NCI-H524 treated with DMSO at 0.1 percent for 48 hours (cell line): ENCODE measurements at places on chromosomes 1 and 21.
A peak's percentile ranks its signal among the peaks of the same experiment; 100 is the strongest.

DNA sequence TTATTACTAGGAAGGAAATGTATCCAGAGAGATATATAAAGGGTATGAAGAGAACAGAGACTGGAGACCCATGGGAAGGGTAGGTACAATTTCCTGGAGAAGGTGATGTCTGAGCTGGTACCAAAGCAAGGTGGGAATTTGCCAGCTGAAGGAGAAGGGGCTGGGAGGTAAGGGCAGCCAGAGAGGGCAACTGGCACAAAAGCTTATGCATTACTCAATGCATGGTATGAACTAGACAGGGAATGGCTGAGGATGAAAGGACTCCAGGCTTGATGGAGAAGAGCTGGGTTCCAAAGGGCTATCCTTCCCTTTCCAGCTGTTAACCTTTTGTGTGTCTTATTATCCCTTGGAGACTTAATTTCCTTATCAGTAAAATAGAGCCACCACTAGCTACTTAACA lies 113.6 kb upstream of the GADD45A start:
- no peak for DNase-seq

DNA sequence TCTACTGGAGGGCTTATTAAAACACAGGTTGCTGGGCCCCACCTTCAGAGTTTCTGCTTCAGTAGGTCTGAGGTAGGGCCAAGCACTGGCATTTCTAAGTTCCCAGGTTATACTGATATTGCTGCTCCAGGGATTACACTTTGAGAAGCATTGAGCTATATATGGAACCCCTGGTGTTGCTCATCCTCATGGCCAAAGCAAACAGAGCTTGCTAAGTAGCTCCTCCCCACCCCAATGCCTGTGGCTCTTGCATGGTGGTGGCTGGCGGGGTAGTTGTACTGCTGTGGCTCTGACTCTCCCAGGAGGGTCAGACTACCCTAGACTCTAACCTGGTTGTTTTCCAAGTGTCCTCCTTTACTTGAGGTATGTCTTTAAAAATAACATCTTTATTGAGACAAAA lies 143.6 kb downstream of the SPATA46 start:
- DNase-seq, result no peak

DNA sequence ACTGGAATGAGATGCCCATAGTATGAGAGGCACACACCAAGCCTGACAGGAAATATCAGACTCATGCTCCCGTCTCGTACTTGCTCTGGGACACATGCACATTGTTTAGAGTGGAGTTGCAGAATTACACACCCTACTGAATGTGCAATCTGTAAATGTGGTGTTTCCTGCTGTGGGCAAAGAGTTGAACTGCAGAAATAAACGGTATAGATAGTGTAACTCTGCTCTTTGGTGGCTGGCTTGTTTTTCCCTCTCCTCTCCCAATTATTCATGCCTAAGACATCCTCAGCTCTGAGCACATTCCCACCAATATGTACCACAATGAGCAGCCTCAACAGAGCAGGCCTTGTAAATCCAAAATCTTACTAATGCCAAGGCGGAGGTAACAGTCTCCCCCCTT lies 90.1 kb upstream of the DIRAS3 start:
- DNase-seq, result no peak

- DNase-seq, result no peak
These were observed 139.6 kb downstream of the TOMM20 start for GRCh38 chr1:234989019-234989418.

DNA sequence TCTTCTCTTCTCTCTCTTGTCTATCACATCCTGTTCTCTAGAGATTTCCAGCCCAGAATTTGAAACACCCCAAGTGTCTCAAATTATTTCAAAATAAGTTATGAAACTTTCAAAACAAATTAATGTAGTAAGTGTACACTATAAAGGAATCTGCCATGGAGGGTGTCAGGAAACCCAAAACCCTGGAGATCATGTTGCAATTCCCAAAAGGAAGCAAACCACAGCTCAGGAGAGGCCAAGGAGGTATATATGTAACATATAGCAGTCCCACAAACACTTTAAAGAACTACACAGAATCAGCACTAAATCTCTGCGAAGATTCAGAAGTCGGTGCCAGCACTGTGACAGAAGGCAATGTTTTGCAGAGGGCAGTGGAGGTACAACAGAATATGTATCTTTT lies 26.6 kb downstream of the PTPN14 start:
- no peak for DNase-seq

GRCh38 chr1:116092752-116093489 lies 18.3 kb upstream of the MAB21L3 start:
- no peak for DNase-seq

DNA sequence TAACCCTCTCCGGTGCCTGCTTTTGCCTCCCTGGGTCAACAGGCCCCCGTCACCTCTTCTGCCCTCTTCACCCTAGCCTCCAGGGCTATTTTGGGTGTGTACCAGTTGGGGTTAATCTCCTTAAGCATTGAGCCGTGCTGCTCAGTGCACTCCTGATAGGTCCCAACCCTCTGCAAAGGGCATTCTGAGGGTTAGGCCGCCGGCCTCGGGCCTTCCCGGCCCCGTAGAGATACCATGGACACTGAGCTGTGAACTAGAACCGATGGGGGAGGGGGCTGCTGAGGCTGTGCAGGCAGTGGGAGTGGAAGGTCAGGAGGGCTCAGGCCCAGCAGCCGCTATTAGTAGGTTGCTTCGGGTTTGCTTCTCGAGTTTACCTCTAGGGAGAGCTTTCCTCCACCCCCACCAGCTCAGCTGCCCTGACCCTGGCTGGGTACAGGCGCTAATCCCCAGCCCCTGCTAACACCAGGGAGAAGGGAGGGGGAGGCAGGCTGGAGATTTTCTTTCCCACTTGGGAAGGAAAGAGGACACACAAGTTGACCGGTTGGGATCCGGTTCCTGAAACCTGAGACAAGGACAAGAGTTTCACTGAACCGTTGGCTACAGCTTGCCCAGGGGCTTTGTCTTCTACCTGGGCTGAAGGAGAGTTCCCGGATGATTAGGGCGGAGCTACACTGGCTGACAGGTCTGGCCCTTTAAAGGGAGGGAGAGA lies 4.8 kb downstream of the LMOD1 start:
- DNase-seq, result no peak

DNA sequence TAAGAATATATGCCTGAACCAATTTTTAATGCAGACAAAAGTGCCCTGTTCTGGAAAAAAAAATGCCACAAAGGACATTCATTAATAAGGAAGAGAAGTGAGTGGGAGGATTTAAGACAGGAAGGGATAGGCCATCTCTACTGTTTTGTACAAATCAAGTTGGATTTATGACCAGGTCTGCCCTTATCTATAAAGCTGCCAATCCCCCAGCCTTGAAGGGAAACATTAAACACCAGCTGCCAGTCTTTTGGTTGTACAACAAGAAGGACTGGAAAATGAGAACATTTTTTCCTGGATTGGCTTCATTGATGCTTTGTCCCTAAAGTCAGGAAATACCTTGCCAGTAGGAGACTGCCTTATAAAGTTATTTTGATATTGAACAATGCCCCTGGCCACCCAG lies 444.0 kb downstream of the NPHP4 start:
- DNase-seq, result no peak

GRCh38 chr1:213484333-213484732 lies 433.3 kb downstream of the RPS6KC1 start:
- no peak for DNase-seq

DNA sequence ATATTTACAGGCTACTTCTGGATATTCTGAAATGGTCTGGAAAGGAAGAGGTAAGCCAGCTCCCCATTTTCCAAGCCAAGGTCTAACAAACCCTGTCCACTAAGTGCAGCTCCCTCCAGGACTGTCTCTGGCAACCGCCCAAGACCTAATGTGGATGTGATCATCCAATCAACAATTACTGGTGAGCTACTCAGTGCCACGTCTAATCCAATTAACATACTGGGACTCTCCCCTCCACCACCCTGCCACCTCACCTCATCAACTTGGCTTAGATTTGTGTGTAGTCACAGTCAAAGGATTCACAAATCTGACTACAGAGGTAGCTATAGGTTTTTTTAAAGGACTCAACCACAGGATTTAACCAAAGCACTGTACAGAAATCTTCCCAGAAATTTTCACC lies 25.4 kb upstream of the S100A7 start:
- DNase-seq, result peak; percentile 65

DNA sequence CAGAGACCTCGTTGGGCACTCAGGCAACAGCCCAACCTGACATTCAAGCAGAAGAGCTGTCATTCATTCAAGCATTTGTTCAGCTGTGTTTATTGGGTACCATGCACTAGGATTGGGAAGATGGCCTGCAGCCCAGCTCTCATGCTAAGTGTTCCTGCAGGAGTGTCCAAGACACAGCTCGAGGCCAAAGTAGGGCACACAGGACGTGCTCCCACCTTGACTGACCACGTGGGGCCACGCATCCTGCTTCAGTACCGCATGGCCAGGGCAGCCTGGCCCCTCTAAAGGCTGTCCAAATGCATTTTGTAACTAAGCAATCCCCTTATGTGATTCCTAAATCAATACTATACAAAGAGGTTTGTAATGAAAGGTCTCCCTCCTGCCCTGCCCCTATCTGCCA lies 9.7 kb downstream of the PYCR2 start:
- no peak for DNase-seq

DNA sequence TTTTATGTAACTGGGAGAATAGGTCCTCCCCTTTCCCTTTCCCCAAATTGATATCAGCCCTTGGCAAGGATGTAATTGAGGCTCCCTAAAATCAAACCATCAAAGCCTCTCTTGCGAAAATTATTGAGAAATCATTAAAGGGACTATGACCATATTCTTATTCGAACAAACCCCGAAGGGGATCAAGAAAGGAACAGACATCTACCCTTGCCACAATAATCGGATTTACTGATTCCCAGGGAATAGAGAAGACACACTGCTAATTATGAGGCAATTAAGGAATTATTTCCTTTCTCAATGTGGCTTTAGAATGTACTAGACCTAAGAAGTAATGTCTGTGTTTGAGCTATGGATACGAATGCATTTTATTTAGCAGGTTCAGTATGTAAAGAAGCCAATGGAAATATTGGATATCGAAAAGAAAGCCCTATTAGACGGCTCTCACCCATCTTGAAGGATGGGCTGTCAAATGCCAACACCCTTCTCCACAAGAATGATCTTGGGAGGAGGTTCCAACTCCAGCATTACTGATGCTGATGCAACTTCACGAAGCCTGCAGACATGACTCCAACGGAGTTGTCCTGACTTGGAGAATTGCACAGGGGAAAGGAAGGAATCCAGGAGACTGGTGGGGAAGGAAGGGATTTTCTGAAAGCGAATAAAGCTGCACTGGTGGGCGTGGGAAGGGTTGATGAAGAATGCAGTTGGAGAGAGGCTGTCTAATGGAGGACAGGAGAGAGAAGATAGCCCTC lies 11.6 kb upstream of the PTPRF start:
- no peak for DNase-seq

- peak; percentile 32 for DNase-seq
These were observed 1.1 kb downstream of the LPGAT1 start for GRCh38 chr1:211829343-211830054.

GRCh38 chr1:90386899-90387720 lies 330.0 kb downstream of the BARHL2 start:
- no peak for DNase-seq

- DNase-seq, result no peak
These were observed 147.7 kb downstream of the TGFB2 start for GRCh38 chr1:218492874-218493273.

DNA sequence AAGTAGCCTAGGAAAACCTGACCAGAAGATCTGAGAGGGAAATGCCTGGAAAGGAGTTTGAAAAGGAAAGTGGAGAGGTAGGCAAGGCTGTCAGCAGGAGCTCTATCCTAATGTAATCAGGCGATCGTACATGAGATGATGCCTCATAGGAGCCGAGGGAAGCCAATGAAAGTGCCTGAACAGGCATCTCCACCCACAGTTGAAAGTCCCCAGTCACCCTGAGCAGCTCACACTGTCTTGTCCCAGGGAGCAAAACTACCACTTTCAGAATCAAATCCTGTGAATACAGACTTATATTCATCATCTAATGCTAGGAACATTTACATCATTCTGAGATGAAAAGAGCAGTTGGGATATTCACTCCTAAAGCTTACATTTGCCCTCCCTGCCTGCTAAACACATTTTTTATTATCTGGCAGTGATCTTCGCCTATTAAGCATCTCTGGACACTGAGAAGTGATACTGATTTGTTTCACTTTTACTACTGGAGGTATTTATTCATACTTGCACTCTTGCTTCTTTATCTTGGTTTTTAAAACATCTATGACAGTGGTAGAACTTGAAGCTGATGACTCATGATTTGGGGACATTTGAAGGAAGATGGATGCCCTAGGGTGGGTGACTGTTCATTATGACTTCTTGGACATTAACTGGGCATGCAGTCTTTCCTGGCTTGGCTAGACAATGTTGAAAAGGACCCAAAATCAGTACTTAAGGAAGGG lies 221.6 kb downstream of the SEC16B start:
- no peak for DNase-seq

DNA sequence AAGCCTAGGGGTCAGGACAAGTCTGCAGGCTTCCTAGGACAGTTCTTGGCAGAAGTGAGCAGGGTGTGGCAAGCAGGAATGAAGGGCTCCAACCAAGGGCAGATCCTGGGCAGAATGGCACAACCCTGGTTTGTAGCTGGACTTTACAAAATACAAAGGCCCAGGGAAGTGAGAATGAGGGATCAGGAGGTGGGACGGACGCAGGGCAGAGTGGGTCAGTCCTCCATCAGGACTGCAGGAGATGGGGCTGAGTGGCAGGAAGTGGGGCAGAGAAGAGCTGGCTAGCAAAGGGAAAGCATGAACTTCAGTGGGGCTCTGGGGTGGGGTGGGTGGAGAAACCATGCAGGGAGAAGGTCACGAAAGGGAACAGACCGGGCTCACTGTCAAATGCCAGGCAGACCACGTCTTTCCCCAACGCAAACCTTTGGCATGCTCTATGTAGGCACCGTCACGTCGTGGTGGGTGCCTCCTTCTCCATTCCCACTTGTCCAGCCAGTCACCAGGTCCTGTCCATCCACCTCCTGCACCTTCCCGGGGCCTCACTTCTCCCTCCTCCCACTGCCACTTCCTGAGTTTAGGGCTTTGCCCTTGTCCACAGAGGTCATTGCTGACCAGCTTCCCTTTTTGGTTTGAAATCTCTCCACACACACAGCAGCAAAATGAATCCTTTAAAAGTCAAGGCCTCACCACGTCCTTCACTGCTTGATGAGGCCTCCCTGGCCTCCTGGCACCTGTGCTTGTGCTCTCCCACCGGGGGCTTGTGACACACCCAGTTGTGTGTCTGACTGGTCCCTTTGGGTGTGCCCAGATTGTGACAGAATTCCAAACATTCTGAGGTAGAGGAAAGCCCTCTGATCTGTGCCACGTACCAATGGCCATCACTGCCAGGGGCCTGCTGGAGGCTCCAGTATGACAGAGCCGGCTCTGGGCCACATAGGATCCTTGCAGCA lies 8.7 kb upstream of the CLDN19 start:
- DNase-seq, result no peak
